Esophagus mucosa (tissue), 1 donor: ENCODE measurements at places on chromosomes 3 and 15.

GRCh38 chr3:43364926-43365325 is 78.6 kb downstream of the SNRK start:
- ATAC-seq: no peak

DNA sequence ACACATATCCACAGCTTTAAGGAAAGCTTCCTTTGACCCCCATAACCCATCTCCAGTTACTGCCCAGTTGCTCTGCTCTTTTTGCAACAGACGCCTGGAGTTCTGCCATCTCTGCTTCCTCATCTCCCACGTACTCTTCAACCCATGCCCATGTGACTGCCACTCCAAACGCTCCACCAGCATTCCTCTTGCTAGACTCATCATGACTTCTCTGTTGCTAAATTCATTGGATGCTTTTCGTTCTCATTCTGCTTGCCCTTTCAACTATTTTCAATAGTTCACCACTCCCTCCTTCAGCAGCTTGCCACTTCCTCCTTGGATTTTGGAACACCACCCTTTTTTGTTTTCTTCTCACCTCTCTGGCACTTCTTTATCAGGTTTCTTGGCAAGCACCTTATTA is 2.7 kb upstream of the KNSTRN start:
- ATAC-seq: peak; percentile 83

DNA sequence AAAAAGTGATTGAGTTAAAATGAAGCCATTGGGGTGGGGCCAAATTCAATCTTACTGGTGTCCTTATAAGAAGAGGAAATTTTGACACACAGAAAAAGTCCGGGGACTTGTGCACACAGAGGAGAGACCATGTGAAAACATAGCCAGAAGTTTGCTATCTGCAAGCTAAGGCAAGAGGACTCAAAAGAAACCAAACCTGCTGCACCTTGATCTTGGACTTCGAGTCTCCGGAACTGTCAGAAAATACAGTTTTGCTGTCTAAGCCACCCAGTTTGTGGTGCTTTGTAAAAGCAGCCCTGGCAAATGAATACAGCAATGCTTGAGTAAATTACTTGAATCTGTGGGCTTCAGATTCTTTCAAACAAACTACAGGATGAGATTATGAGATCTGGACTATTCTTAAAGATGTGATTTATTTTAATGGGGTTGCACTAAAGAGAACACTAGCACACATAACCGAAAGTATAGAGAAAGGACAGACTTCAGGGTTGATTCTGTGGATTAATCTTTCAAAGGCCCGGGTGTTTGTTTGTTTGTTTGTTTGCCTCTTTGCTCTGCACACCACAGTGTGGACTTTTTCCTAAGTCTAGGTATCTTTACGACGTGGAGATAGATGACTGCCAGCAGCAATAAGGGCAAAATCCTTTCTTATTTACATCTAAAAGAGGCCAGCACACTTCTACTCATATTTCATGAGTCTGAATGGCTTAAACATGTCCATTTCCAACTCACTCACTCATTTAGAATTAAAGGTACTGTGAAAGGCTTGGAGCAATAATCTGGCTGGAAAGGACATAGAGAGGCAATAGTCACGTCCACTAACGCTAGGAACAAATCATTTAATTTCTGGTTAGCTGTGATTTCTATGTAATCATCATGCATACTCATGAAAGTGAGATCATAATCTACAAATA is 53.9 kb upstream of the SSR3 start:
- ATAC-seq: no peak

DNA sequence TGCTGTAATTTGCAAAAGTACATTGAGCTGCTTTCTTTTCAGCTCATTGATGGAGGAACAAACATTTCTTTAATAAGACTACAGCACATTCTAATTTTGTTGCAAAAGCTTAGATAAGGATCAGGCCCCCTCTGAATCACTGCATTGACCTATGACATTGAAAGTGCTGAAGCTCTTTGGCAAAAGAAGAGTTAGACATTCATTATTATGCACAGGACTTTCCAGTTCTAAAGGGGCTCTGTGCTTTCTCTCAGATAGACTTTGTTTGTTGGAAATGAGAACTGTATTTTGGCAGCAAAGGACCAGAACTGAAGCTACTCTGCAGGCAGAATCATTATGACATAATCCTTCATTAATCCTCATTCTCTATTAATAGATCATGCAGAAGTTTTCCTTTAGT is 252.9 kb upstream of the SOX2 start:
- no peak for ATAC-seq

DNA sequence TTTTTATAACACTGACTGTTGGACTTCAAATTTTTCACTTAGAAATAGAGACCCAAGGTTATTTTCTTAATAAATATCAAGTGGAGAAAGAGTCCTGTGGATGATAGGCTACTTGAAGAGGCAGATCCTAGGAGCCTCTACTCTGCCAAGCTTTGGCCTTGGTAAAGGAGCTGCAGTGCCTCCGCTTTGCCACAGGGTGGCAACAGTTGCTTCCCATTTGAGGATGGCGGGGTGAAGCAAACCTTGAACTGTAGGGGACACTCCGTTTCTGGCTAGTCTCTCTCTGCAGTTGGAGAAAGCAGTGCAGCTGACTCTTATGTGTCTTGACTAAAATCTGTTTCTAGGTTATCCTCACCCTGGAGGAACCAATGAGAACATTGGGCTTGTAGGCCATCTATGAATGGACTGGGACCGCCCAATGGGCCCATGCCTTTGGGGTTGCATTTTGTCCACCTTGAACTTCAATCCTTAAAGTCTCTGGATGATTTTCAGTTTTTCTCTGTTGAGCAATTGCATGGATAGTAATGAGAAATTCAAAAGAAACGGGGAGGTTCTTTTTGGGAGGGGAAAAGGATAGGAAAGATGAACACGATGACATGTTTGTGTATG is 9.8 kb downstream of the SCG5 start:
- peak; percentile 82 for ATAC-seq

- ATAC-seq: peak; percentile 23
These were observed 106.5 kb downstream of the ZNF609 start for GRCh38 chr15:64566629-64567427.

GRCh38 chr15:20294651-20295237 is 246.9 kb downstream of the GOLGA6L6 start:
- ATAC-seq: no peak

DNA sequence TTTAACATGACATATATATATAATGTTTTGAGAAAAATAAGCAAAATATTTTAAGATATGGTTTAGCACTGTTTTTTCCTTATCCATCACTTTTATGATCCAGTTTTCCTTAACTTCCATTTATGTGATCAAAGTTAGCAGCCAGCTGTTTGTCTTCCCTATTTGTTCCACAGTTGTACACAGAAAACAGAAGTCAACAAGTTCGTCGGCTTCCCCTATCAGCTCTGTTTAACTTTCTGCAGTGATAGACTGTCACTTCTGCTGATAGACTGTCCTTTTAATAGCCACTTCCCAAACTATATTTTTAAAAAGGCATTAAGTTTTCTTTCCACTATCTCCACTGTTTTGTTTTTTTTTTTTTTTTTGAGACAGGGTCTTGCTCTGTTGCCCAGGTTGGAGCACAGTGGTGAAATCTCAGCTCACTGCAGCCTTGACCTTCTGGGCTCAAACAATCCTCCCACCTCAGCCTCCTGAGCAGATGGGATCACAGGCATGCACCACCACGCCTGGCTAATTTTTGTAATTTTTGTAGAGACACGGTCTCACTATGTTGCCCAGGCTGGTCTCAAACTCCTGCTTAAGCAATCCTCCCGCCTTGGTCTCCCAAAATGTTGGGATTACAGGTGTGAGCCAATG is 7.2 kb downstream of the FSD2 start:
- no peak for ATAC-seq

GRCh38 chr3:113712129-113712528 is 15.7 kb upstream of the USF3 start:
- peak; percentile 41 for ATAC-seq

DNA sequence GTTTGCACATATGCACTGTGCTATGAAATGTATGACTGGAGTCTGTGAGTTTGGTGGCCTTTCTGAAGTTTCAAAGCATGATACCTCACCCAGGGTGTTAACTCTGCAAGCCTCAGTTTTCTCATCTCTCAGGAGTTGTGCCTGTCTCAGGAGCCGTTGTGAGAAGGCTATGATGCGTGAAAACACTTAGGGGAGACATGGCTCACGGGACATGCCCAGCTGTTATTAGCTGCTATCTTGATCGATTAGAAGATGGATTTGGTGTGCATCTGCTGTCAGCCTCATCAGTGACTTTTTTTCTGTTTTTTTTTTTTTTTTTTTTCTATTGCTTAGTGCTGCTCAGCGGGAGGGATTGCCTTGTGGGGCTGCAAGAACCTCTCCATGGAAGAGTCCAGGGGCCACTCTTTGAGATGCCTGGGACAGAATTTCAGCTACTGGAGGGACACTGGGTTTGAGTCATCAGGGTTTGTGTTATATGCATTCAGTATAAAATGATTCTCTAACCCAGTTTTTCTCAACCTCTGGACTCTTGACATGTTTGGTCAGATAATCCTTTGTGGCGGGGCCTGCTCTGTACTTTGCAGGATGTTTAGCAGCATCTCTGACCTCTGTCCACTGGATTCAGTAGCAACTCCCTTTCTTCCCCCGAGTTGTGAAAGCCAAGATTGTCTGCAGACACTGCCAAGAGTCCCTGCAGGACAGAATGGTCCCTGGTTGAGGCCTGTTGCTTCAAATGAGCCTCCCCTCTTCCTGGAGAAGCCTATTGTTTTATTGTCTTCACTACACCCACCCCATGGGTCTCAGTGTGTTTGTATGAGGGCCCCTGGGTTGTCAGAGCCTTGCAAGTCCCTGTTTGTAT is 181.4 kb downstream of the CACNA2D3 start:
- ATAC-seq: no peak

DNA sequence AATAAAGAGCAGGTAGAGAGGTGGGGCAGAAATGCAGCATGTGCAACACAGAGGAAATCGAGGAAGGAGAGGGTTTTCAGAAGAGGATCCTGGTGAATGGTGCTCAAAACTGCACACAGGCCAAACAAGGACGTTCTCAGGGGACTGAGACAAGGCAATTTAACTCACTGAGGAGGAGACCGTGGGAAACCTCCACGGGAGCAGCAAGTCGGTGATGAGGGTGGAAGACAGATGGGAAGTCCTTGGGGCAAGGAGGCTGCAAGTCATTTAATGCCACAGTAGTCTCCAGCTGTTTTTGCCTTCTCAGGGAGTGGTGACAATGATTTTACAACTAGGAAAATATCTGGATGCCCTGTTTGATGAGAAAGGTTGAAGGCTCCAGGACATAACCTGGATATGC is 11.5 kb upstream of the PDIA5 start:
- ATAC-seq: no peak

DNA sequence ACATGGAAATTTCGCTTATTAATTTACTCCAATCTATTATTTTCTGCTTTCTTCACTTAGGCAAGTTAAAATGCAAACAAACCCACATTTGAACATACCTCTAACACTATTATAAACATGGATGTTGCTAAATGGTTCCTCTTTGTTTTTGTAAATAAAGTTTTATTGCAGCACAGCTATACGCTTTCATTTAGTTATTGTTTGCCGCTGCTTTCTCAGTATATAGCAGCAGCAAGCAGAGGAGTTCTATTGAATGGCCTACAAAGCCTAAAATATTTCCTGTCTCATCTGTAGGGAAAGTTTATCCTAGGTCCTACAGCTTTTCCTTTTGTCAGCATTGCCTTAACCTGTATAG is 7.9 kb upstream of the CHD2 start:
- ATAC-seq: no peak
